ENCODE measurements at places on chromosomes 4 and X.
A peak's percentile ranks its signal among the peaks of the same experiment; 100 is the strongest.

GRCh38 chr4:150683775-150684350 lies 101.9 kb downstream of the MAB21L2 start:
- no peak for DNase-seq

DNA sequence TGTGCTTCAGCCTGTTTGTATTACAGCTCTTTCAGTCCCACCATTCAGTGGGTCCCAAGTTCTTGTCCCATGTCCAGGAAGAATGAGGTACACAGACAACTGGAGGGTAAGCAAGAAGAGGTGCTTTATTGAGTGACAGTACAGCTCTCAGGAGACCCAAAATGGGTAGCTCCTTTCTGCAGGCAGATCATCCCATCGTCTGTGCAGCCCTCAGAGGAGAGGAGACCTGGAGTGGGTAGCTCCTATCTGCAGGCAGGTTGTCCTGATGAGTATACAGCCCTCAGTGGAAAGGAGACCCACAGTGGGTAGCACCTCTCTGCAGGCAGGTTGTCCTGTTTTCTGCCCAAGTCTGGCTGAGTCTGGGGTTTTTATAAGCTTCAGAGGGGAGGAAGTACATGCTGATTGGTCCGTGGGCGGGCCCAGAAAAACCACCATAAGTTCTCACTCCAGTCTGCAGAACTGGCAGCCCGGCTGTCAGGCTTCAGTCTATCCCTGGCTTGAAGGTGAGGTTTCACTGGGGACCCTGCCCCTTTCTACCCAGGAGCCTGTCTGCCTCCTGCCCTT lies 18.0 kb downstream of the GRK4 start:
- no peak for DNase-seq

- DNase-seq, result no peak
These were observed 181.1 kb downstream of the EVC2 start for GRCh38 chr4:5527211-5527610.

DNA sequence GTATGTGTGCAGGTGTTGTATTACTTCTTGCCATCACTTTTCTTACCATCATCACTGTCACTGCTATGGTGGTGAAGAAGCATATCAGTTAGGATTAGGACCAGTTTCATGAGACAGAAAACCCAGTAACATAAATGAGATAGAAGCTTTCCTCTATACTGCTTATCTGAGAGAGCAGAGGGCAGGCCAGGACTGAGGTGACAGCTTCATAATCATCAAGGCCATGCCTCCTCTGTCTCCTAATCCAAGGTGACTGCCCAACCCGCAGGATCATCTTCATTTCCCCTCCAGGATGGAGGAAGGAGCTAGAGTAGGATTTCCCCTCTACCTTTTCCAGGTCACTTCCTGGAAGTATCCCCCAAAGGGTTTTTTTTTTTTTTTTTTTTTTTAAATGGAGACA lies 35.4 kb downstream of the TMEM131L start:
- DNase-seq, result no peak

- no peak for DNase-seq
These were observed 2.2 kb downstream of the TMEM156 start for GRCh38 chr4:39029752-39030694.

- no peak for DNase-seq
These were observed 11.5 kb downstream of the ADRA2C start for GRCh38 chr4:3777669-3778068.

- DNase-seq, result no peak
These were observed 959.1 kb upstream of the LCORL start for GRCh38 chr4:18980516-18981233.

GRCh38 chr4:187321711-187322110 lies 598.1 kb upstream of the FAT1 start:
- DNase-seq, result no peak

GRCh38 chr4:24978291-24979075 lies 52.3 kb downstream of the LGI2 start:
- DNase-seq, result no peak

DNA sequence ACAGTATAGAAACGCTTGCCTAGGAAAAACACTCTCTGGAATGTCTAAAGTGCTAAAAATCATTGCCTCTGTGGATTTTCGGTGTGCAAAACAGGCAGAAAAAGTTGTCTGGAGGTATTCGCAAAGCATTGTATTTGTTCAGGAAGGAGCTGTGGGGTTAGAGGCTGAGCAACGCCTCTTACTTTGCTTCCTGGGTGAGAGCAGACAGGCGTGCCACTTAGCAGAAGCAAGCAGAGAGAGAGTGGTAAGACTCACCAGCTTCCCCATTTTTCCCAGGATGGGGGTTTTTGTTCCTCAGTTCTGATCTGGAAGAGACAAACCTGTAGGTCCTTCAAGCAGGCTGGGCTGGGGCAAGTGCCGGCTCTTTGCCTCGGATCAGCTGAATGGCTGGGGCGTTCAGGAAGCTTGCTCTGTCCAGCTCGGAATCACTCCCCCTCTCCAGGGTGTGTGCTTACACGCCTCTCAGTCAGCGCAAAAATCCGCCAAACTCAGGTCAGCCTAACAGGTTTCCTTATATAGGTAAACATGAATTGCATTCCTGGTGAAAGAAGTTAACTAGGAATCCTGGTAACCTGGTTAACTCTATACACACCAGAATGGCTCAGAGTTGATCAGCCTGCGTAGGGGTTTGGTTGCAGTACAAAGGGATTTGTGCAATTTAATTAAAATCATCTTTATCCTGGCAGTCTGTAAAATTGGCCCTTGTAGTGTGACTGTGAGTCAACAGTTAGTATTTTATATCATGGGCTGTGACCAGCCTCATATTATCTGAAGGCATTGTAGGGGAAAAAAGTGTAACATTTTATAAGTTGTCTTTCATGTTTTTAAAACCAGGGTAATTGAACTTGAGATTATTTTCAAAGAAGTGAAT lies 213.1 kb upstream of the MID1 start:
- no peak for DNase-seq

GRCh38 chr4:153546280-153546679 lies 80.1 kb downstream of the TMEM131L start:
- DNase-seq, result no peak

GRCh38 chrX:93932471-93933220 lies 258.6 kb downstream of the FAM133A start:
- DNase-seq, result no peak

DNA sequence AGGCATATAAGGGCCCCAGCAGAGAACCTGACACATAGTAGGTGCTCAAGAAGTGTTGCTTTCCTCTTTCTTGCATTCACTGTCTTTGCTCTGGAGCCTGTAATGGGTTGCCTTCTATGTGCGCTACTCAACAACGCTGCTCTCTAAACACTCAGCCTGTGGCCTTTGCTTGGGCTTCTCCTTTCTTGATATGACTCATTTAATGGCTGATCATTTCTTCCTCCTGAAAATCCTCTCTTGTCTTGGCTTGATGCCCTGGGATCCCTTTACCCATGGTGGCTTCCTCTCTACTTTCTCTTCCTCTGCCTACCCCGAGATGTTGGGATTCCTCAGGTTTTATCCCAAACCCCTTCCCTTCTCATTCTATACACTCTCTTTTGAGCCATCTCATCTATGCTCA lies 19.9 kb upstream of the PJA1 start:
- no peak for DNase-seq

DNA sequence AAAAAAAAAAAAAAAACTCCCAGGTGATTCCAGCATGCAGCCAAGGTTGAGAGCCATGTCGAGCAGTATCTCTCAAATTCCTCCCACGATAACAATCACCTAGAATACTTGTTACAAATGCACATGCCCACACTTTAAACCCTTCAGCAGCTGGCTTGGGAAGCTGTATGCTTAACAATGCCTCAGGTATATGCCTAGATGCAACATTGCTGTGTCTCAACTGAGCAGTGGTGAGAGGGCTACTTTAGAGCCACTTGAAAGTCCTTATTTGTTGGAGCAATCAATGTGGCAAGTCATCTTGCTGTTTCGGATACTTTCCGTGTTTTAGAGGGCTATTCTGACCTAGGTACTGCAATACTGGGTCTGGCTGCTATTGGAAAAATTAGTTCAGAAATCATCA lies 487.4 kb downstream of the INPP4B start:
- no peak for DNase-seq

DNA sequence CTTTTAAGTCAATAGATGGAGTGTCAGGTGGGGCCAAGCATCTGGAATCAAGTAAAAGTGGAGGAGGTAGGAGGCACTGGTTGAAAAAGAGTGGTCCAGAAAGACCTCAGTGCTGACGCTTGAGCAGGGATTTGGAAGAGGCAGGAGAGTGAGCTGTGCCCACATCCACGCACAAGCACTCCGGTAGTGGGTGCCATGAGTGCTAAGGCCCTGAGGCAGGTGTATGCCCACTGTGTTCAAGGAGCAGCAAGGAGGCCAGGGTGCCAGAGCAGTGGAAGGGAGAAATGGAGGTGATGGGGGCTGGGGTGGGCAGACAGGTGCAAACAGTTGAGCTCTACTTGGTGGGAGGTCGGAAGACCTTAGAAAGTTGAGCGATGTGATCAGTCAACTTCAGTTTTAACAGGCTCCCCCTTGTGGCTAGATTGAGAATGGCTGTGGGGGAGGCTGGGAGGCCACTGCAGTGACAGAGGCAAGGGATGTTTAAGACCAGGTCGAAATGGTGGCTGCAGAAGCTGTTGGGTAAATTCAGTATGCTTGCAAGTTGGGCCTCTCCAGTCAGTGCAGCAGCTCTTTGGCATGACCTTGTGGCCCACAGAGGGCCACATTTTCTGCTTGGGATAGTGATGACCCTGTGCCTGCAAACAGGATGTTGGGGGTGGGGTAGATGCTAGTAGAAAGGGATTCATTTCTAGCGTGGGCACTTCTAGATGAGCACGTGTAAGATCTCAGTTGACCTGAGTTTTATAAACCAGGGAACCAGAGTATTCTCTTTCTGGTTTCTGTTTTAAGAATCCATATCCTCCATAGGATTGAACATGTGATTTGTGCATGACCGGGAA lies 12.7 kb downstream of the TKTL1 start:
- DNase-seq, result peak; percentile 54

DNA sequence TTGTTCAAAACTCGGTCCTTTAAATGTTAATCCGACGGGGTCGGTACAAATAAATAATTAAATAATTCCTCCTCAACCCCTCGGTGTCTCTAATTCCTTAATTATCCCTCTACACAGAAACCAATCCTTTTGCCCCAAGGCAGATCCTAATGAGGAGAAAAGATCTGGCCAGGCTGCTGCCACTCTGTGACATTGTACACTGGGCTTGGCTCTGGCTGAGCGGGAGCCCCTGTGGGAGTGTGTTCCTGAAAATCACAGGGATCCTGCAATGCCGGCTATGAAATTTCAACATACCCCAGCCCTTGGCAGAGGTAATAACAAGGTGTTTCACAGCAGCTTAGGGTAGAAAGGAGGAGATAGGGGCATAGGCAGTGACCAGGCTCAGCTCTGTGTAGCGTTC lies 96.0 kb downstream of the DHRSX start:
- DNase-seq, result no peak

- no peak for DNase-seq
These were observed 16.4 kb downstream of the GPR143 start for GRCh38 chrX:9749146-9749692.

- DNase-seq, result no peak
These were observed 2.3 kb upstream of the MAB21L2 start for GRCh38 chr4:150579551-150580234.

DNA sequence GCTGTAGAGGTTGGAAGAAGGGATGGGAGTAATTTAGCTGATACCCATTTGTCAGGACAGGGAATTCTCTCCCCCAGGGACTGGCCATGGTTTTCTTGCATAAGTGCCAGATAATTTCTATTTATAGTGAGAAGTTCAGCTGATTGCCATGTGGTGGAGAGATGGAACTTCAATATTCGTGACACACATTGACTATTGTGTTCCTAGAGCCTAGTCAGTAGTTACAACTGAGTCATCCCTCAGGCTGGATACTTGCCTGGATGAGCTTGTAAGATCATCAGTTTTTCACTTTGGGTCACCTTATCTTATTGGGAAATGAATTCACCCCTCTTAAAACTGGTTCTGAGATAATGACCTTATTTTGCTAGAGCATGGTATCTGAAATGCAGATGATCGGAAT lies 32.2 kb downstream of the CFAP299 start:
- no peak for DNase-seq

DNA sequence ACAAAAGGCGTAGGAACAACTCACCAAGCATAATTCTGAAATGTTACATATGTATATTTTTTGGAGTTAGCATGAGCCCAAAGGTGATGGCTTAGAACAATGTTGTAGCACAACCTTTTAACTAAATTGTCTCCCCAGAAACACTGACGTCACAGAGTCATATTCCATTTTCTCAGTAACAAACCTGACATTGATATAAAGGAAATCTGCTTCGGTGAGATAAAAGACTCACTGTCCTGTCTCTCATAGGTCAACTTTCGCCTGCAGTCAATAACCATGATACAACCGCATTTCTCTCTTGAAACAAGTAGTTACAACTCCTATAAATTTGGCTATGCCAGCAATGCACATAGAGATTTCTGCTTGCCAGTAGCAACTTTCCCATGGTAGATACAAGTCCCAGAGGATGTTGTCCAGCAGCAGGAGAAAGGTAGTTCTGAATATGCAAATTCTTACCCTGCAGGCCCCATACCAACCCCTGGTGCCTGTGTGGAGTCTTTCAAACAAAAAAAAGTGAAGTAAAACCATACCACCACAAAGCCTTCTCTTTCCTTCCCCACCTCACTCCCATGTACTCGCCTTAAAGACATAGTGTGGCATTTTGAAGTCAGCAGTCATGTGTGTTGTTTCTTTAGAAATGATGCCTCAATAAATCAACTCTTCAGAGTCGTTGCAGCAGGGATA lies 47.9 kb downstream of the MTM1 start:
- no peak for DNase-seq

- no peak for DNase-seq
These were observed 531.8 kb downstream of the GLUD2 start for GRCh38 chrX:121579016-121579760.

- no peak for DNase-seq
These were observed at the start of gene MGST2 for GRCh38 chr4:139665690-139666529. MGST2 (plus strand) TSS chr4:139665819; CDS start chr4:139666020, 201 bp downstream.

- DNase-seq, result no peak
These were observed 250.1 kb downstream of the SNCA start for GRCh38 chr4:89586864-89587263.

DNA sequence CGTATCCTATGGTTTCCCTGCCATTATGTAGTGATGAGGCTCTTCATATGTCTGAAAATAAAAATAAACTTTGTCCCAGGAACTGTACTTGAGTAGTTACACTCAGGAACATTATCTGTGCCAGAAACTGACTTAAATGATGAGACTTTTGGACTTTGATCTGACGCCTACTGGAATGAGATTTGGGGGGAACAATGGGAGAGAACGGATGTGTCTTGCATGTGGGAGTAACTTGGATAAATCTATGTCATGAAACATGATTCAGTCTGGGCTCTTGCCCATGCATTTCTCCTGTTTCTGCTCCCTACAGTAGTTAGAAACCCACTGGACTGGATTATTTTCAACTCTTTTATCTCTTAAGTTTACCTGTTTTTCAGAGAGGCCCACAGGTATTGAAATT lies 2351.4 kb downstream of the PCDH7 start:
- no peak for DNase-seq
